ENCODE measurements at places on chromosomes 6 and 20.

- no peak for DNase-seq
Observed at GRCh38 chr6:161110028-161110779, 118.6 kb downstream of the MAP3K4 start.

GRCh38 chr20:42098418-42098817 lies 480.2 kb upstream of the CHD6 start:
- no peak for DNase-seq

DNA sequence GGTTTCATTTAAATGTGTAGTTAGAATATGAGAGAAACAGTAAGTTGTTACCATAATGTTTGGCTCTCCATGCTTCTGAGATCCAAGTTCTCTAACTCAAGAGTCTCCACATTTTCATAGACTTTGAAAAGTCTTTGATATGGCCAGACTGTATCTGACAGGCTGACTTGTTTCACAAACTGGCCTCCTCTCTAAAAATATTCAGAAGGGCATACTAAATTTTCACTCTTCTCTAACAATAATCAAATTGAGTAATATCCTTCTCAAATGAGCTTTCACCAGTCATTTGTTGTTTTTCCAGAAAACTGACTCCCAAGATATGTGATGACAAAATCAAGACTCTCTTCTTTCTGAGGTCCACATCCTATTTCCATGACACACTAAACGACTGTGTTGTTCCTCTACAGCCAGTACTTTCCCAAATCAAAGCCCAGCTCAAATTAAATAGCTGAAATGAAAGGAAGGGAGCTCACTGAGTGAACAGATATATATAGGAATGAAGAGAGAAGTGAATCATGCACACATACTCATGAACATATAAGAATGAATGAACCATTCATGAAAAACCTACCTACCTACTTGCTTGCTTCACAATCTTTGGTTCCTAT lies 15.1 kb downstream of the HIVEP2 start:
- no peak for DNase-seq

DNA sequence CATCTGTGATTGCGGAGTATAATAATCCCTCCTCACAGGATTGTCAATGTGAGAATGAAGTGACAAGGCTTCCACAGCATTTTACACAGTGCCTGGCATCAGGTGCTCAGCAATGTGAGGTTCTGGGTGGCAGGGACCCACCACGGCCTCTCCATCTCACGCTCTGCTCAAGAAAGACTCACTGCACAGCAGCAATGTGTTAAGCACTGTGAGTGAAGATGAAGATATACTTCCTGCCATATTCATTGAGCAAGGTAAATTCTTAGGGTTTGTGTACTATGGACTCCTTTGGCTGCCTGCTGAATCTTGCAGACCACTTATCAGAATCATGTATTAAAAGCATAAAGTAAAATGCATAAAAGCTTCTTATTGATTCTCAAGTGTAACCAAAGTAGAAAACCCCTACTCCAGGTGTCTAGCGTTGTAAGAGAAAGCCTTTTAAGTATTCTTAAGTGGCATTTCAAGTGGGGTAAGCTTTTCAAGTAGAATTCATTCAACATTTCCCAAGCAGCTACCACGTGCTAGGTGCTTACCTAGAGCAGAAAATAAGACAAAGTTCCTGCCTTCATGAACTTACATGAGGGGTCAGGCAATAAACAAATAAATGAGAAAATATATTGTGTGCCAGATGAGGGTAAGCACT lies 17.0 kb upstream of the MEP1A start:
- no peak for DNase-seq

- no peak for DNase-seq
Observed at GRCh38 chr20:23197836-23198235, 111.7 kb upstream of the CD93 start.

- DNase-seq, result peak; percentile 3
Observed at GRCh38 chr20:16528078-16528477, 45.2 kb downstream of the KIF16B start.

GRCh38 chr6:61953851-61954250 lies 332.2 kb downstream of the KHDRBS2 start:
- no peak for DNase-seq

DNA sequence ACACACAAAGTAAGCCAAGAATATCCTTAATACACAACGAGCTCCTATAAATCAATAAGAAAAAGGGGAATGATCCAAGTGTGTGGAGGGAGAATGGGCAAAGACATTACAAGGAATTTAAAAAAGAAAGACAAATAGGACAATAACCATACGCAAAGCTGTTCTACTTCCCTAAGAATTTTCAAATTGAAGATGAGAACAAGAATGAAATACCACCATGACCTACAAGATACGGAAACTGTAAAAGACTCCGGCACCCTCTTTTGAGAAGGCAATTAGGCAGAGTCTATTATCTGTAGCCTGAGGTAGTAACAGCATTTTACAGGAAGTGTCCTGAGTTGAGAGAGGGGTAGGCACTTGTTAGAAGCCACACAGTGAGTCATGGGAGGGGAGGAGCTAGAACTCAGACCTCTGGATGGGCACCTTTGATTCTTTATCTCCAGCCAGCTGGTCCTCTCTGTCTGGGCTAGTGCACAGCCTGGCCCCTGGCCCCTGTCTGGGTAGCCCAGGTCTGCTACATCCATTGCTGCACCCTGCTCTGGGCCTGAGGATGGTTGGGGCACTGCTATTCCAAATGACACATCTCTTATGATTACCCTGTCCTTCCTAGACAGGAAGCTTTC lies 15.3 kb downstream of the RSPO4 start:
- DNase-seq, result no peak

DNA sequence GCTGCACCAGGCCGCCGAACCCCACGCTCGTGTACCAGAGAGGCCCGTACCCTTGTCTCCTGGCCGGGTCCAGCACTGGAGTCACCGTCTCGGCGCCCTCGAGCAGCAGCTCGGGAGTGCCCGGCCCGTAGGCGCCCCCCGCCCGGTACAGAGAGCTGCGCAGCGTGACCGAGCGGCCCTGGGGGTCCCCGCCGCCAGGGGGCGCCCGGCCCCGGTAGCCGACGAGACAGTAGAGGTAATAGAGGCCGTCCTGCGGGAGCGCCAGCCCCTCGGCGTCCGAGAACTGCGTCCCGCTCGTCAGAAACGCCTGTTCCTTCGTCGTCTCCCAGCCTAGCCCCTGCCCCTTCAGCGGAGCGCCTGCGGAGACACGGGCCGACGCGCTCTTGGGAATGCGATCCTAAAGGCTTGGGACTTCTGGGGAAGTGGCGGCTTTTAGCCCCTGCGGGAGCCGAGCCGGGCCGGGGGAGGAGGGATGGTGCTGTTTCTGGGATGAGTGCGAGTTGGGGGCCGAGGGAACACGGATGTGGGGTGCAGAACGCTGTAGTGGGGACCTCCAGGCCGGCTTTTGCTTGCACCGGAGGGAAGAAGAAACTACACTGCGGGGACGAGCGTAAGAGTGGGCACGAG lies 1.3 kb downstream of the LTB start:
- no peak for DNase-seq

GRCh38 chr6:14047151-14047740 lies 70.3 kb upstream of the CD83 start:
- no peak for DNase-seq

DNA sequence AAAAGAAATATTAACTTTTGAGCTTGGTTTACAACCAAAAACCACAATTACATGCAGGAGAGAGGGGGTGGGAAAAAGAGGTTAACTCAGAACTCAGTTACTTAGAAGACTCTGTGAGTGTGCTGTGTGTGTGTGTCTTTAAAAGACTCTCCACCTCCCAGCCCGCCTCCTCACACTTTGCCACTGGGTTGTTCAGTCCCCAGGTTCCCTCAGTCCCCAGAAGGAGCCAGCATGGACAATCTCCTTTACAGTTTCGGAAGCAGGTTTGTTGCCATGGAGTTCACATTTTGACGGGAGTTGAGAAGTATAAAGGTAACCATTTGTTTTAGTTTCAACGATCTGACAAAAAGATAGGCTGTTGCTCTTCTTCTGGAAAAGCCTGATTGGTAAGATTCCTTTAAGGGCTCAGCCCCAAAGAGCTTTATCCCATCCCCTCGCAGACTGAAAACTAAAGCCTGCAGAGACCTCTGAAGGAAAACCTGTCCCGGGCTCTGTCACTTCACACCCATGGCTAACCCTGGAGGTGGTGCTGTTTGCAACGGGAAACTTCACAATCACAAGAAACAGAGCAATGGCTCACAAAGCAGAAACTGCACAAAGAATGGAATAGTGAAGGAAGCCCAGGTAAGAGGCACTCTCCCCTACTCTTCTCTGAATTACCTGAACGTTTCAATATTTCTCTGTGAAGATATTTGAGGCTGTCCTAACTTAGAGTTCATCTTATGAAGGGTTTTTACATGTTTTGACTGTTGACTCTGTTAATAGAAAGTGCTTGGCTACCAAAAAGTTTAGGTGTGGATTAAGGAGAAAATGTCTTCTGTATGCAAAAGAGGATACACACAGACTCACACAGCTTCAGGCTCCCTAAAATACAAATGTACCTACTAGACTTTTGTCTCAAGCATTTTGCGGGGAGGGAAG lies at the start of gene SPTLC3:
TSS of gene SPTLC3 (plus strand) at position 212 of the 921 bp plus-strand sequence. CDS start at position 508, 296 bp downstream.
- DNase-seq, result no peak

- DNase-seq, result no peak
Observed at GRCh38 chr6:25154034-25154596, 125.1 kb upstream of the CARMIL1 start.

GRCh38 chr20:49216991-49217578 lies 2.1 kb upstream of the DDX27 start:
- DNase-seq, result peak; percentile 46

DNA sequence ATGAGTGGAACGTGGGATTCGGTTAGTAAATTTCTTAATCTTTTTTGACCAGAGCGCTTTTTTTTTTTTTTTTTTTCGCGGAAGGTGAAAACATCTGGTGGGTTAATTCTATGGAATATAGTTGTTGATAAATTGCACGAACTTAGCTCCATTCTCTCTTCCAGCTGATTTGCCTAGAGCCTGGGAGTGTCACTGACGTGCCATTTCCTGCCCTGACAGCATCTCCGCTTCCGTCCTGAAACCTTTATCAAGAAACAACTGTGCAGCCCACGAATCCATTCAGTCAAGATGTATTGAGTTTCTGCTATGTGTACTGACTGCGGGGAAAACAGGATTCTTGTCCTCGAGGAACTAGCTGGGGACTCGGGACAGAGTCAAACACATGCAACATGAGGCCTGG lies 59.5 kb upstream of the TGM3 start:
- DNase-seq, result no peak

GRCh38 chr20:10758446-10758845 lies 84.6 kb upstream of the JAG1 start:
- no peak for DNase-seq

All from SIG-M5 (cell line).